Parietal lobe (tissue), 2 donors: ENCODE measurements at places on chromosomes 12 and 14. TPM values are rescaled to one million over a fixed set of nuclear protein-coding genes. Genes with fewer than 3 reads are reported as not detected.

The CPNE6 gene
- 27.2 TPM for total RNA-seq

The NRXN3 gene
- 106 TPM for total RNA-seq

The PKP2 gene
- 6.3 TPM for total RNA-seq

The FGF6 gene
- not detected for total RNA-seq

The CATSPERB gene
- 0.63 TPM for total RNA-seq

The GAPDH gene
- 1,745 TPM for total RNA-seq

The DGKA gene
- total RNA-seq = 13.5 TPM

The TAS2R14 gene
- total RNA-seq = 30.4 TPM

The PLEKHD1 gene
- total RNA-seq = 0.31 TPM

The SIX1 gene
- 0.31 TPM for total RNA-seq
